ENCODE measurements at places on chromosomes 2 and 18. TPM values are rescaled to one million over a fixed set of nuclear protein-coding genes. Genes with fewer than 3 reads are reported as not detected.

The NCKAP5 gene
- 10.1 TPM for polyA plus RNA-seq

DNA sequence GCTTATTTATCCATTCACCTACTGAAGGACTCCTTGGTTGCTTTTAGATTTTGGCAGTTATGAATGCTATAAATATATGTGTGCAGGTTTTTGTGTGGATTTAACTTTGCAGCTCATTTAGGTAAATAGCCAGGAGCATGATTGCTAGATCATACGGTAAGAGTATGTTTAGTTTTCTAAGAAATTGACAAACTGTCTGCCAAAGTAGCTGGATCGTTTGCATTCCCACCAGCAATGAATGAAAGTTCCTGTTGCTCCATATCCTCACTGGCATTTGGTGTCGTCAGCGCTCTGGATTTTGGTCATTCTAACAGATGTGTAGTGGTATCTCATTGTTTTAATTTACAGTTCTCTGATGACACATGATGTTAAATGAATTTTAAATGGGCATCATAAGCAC is 8.7 kb upstream of the DIPK1C start:
- no peak for DNase-seq

- no peak for DNase-seq
Measured at GRCh38 chr2:56483081-56483480, 299.3 kb downstream of the CCDC85A start.

DNA sequence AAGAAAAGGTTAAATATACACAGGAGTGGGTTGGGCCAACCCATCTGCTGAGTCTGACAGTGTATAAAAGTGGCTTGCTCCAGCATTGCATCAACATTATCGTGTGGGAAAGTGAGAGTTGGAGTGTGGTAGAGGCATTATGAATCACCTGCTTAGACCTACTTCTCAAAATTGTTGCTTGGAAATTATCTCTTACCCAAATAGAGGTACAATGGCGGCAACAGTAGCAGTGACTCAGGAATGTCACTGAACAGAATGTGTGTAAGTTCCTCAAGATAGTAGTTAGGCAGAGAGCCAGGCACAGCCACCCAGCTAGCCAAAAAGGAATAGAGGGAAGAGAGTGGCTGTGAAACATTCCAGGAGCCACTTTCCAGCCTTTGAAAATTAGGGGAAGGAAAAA is 616.0 kb downstream of the NUP35 start:
- DNase-seq = no peak

DNA sequence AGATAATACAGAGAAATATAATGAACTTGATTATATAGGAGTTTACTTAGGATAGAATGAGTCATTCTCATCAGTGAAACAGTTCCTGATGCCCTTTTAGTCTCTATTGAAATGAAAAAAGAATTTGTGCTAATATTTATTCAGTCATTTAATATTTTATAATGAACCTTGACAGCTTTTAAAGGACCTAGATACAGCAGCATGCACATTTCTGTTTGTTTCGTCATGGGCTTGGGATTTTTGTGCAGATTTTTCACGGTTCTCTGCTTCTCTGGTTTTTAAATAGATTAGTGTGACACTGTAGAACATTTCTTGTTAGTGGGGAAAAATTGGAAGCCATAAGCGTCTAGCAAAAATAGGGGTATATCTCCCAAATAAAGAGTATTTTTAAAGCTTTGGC is 60.7 kb downstream of the NABP1 start:
- no peak for DNase-seq

Data from right renal cortex interstitium (tissue), 3 donors.